ENCODE measurements at places on chromosomes 12 and 14.
A peak's percentile ranks its signal among the peaks of the same experiment; 100 is the strongest.

DNA sequence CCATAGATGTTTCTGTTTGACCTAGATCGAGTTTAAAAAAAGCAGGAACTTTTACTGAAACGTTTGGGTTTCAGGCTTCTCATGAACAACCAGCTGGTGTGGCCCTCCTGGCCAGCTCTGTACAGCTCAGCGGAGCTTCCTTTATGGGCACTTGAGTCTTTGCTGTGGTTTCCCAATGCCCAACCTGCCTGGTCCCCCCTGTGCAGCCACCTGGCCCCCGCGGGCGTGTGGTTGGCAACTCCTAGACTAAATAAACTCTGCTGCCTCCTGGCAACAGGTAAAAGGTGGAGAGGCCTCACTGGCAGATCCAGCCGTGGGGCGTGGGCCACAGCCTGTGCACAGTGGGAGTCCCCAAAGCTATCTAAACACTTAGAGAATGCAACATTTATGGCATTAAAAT lies 38.7 kb downstream of the ADGRD1 start:
- no peak for DNase-seq

DNA sequence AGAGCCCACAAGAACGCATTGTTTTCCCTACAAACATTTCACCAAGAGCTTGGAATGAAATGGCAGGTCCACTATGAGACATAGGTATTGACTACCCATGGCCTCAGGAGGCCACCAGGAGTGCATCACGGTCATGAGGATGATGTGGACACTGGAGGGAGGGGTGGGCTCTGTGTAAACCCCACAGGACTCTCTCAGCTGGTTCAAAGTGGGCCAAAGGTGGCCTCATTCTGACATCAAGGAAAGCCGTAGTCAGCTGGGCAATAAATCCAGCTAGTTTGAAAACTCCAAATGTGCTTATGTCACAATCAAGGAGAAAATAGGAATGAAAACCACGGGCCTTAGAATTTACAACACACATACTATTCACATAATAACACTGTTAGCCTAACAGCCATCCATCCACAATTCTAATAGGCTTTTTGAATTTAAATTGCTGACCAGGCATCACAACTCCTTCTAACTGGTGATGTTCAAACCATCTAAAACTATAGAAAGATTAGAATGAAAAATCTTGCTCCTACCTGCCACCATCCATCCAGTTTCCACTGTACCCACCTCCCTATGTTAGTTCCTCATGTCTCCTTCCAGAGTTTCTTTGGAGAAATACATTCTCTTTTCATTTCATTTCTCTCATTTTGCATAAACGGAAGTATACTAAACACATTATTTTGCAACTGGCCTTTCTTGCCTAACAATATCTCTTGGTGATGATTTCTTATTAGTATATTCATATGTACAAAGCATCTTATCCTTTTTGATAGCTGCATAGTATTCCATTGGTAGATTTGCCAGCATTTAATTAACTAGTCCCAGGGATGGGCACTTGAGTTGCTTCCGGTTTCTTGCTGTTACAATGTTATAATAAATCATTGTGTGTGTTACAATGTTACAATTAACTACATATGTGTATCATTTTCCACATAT lies 21.5 kb downstream of the CMKLR1 start:
- DNase-seq = no peak

DNA sequence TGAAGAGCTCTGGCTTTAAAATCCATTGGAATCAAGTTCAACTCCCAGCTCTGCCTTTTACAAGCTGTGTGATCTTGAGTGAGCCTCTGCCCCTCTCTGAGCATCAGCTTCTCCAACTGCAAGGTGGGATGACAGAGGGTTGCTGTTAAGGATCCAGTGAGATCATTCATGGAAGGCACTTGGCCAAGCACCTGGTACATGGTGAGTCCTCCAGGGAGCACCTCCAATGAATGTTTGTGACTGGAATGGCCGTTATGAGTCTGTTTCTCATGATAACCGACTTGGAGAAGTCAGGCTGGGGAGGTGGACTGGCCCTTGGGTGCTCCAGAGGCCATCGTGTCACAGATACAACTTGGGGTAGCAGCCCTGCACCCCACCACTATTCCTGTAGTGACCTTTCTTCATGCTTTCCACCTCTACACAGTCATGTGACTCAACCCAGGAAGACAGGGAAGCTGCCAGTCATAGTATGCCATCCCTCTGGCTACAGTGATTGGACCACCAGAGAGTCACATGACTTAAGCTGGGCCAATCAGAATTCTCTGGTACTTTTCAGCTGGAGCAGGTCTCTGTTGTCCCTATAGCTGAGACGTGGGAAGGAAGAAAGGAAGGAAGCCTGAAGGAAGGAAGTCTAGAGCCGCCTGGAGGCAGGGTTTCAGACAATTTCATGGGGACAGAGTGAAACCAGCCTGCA lies 146.5 kb upstream of the MYL2 start:
- DNase-seq = no peak

DNA sequence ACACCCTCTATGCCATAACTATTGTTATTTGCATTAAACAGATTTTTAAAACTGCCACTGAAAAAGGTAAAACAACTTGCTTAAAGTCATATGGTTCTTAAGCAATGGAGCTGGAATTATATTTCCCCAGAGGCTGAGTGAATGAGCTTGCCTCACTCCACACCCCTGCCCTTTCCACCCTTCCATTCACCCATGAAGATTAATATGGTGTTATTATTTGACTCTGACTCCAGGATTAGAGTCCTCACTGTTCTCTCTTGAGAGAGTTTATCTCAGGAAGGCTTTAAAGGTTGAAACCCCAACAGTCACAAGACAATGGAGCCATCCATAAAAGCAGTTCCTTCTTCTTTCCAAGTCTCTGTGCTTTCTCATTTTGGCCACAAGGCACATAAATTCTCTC lies 84.9 kb downstream of the RTN1 start:
- no peak for DNase-seq

GRCh38 chr12:94322346-94322745 lies 137.3 kb downstream of the CEP83 start:
- DNase-seq = no peak

DNA sequence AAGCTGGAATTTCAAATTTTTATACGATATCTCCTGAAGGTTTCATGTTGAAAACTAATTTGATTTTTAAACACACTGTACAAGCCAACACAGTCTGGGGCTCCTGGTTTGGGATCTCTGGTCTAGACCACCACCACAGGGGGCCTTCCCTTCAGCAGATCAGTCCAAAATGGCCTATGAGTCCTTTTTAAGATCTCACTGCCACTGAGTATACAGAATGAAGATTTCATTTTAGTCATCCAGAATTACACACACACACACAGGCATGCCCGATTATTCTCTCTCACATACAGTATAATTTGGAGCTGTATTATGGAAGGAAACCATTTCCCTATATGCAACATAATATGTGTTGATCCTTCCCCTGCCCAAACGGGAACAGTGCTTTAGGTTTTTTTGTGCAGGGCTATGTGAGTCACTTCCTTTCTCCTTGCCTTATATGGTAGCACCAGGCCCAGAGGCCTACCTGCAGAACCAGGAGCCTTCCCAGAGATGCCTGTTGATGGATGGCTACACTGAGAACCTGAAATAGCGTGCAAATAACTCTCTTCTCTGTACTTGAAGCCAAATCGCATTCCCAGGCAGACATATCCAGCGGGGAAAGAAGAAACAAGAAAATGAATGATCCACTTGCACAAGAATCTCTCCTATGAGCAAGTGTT lies 28.1 kb upstream of the WNK1 start:
- DNase-seq = no peak

- DNase-seq = no peak
Observed at GRCh38 chr12:78455991-78456390, 408.6 kb upstream of the SYT1 start.

- DNase-seq = no peak
Observed at GRCh38 chr12:104356231-104357115, 52.9 kb downstream of the EID3 start.

- DNase-seq = no peak
Observed at GRCh38 chr12:132517740-132518100, 27.8 kb downstream of the FBRSL1 start.

DNA sequence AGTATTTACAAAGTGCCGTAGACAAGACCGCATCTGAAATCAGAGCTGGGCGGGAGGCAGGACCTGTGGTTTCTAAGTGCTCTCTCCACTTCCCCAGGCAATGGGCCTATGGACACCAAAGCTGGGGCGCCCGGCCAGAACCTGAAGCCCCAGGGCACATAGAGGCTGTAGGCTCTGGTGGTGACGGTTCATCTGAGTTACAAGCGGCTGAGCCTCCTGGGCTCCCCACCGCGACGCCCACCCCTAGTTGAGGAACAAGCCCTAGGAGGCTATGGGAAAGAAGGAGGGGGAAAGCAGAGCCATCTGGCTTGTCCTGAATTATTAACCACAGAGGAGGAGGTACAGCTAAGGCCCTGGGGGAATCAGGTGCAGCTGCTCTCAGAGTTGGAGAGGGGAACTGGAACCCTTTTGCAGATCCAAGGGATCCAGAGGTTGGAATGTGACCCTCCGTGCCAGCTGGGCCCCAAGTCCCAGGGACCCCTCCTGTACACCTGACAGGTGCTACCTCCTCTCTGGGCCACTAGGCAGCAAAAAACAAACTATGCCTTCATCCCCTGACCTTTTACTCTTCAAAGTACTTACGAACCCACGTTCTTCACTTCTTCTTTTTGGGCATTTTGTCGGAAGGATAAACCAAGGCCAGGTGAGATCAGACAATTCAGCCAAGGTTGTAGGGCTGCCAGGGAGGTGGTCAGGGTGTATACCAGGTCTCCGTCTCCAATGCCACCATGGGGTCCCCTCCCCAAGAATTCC lies 77.2 kb downstream of the ARL6IP4 start:
- no peak for DNase-seq

DNA sequence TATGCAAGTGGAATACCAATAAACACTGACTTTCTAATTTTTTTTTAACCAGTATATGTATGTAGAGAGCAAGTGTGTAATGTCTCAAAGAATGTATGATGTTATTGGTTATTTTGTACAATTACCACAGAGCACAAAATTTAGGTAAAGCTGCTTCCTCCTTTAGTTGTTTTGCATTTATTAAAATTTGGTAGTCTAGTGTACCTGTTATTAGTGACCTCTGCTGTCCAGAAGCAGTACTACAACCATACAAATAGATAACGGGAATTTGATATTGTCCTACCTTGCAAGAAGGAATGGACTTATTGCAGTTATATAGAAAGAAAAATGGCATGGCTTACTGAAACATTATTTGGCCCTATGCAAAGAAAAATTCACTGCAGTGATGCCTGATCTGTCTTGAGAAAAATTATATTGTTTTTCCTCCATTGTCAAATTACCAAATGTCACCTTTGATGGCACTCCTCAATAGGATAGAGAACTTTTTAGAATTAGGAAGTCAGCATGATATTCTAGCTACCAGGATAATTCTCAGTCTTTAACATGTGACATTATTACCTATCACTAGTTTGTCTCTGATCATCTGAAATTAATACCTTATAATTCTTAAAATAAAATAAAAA lies 153.9 kb upstream of the RMST start:
- DNase-seq = peak; percentile 5

GRCh38 chr12:113006641-113007040 lies 28.3 kb downstream of the OAS2 start:
- DNase-seq = no peak

- no peak for DNase-seq
Observed at GRCh38 chr12:91173124-91173523, 9.5 kb downstream of the DCN start.

DNA sequence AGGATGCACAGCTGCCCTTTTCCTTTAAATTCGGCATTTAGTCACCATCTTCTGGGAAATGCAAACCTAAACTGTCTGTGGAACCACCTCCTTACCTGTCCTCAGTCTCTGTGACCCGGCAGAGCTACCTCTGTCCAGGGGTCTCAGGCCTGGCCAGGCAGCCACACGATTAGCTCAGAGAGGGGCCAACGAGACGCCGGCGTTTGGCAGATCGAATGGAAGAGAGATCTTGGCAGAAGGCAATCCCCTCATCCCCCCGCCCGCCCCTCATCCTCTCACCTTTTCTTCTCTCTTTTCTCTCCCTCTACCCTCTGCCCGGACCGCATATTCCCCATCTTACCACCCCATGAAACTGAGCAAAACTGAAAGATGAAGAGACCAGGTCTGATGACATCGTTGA lies 101.0 kb downstream of the PIWIL1 start:
- no peak for DNase-seq

DNA sequence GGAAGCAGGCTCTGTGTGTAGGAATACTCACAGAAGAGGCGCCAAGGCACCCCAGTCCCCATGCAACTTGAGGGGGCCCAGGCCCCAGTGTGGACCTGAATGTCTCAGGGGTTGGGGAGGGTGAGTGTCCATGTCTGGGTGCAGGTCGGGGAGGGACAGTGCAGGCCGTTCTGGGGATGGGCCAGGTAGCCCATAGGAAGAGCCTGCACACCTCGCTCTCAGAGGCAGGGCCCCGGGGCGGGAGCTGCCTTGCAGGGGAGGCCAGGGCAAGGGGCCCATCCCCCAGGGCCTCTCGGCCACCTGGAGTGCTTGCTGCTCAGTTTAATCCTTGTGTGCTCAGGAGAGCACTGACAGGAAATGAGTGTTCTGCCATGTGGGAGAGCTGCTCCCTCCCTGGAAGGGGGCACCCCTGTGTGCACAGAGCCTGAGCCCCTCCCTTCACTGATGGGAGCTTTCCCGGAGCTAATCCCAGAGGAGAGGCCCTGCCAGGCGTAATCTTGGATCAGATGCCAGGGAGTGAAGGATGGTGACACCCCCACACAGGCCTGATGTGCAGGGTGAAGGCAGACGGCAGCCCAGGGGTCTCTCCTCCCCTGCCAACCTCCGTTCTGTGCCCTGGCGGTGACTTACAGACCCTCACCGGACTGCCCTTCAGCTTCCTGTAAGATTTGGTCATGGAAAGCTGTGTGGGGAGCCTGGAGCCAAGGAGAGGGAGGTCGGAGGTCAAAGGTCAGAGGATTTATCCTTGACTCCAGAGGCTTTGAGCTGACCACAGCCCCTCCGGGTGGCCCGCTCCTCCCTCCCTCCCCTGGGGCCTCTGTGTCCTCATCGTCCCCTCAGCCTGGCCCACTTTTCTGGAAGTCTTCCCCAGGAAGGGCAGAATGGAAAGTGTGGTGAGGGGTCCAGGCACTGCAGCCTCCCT lies 24.4 kb upstream of the FBRSL1 start:
- DNase-seq = no peak

DNA sequence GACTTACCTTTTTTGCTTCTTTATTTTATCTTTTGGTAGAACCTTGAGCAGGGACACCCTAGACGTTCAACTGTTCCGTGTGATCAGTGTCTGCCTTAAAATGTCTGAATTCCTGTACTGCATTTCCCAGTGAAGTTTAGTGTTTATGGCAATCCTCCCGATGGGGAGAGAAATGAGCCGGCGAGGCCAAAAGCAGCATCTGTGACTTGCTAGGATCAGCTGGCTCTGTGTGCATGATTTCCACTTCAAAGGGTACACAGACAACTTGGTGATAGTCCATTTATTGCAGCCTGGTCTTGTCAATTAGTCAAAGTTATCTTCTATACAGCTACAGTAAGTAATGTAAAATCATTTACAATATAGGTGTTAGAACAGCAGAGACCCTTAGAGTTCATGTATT lies 768.5 kb downstream of the DIO2 start:
- no peak for DNase-seq

- no peak for DNase-seq
Observed at GRCh38 chr12:195156-195555, 18.8 kb downstream of the SLC6A12 start.

GRCh38 chr14:53148671-53149070 lies 4.5 kb downstream of the DDHD1 start:
- DNase-seq = no peak

GRCh38 chr12:79083181-79083580 lies 218.6 kb downstream of the SYT1 start:
- no peak for DNase-seq

Data from brain pericyte (primary cell).